Effector CD8-positive, alpha-beta T cell (primary cell): ENCODE measurements at places on chromosomes 2 and 18.
A peak's percentile ranks its signal among the peaks of the same experiment; 100 is the strongest.

DNA sequence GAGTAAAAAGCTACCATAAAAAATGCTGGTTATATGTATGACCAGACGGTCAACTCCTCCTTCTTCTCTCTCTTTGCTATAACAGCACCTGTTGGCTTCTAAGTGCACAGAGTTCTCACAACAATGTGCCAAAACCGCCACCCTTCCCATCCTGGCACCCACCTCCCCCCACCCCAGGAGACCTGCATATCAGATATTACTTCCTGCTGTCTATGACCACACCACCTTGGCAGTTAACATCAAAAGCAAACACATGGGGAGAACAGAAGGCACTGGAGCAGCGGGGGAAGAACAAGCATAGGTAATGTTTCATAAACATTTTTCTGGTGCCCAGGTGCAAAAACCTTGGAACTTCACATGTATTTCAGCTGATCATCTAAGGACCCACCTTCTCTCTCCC is 15.5 kb downstream of the SPRED2 start:
- DNase-seq, result no peak

DNA sequence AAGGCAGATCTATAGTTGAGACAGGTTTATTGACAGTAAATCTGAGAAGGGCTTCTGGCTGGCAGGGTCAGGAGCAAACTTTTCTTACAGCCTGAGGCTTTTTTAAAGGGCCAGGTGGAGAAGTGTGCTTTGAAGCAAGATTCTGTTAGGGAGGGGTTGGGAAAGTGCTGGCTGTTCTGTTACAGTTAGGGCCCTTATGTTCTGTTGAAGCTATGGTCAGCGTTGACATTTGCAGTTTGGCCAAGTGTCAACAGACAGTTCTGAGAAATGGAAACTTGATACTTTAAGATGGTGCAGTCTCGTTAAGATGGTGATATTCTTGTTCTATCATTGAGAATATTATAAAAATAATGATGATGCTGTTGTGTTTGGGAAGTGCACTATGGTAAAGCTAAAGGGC is 154.2 kb downstream of the RDH14 start:
- no peak for DNase-seq

GRCh38 chr2:113277474-113278072 is 1.1 kb downstream of the PAX8 start:
- DNase-seq, result no peak

DNA sequence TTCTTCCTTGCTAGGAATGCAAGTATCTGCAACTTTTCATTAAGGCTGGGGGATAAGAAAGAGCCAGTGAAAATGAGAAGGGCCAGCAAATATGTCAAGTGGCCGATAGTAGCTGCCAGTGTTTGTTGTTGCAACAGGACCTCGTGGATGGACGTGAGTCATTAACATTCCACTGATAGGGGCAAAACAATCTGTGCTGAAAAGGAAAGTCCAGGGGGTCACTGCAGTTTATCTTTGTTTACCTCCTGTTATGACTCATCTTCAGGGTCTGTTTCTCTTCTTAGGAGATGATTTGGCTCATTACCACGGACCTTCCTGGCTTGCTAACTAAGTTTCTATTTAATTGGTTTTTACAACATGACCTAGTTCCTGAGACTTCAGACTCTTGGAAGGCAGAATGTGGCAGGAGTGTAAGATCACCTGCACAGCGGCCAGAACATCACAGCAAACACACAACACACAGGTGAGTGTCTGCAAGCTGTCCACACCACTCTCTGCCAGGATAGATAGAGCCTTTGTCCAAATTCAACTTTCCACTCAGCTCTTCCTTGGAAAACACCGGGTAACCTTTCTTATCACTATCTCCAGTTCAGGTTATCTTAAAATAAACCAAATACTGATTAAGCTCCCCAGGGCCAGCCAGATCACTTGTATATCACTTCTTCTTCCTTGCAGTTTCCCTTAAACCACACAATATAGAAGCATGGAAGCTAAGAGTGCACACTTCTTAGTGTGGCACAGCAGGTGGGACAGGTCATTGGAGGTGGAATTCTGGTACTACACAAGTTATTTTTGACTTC is 157.5 kb upstream of the LMAN1 start:
- no peak for DNase-seq

DNA sequence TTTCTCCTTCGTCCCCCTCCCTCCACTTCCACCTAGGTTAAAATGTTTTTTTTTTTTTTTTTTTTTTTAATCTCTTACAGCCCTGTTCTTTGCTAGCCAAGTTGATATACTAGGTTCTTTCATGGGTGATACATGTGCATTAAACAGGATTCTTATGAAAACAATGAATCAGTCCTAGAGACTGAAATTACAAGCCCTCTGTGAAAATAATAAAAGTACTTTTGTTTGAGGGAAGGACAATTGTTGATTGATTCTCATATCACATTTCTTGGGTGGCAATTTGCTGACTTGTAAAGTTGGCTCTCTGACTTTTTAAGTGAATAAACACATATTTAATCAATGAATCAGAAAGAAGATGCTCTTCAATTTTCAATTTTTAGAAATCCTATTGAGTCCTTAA is 639.9 kb downstream of the LRP1B start:
- DNase-seq, result no peak

- DNase-seq, result no peak
Measured at GRCh38 chr2:67486041-67486796, 89.1 kb downstream of the ETAA1 start.

DNA sequence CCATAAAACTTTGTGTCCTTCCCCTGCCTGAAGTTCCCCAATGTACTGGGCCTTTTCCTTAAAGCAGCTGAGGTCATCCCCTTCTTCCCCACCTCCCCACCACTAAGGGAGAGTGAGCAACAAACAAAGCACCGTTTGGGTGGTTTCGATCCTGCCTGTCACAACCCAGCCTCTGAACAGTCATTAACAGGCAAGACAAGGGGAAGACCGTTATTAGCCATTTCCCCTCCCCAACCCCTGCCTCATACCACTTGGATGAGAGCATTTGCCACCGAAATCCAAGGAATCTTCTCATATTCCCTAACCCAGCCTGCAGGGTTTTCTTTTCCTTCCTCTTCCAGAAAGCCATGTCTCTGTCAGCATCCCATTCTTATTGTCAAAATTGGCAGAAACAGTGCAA is 65.6 kb downstream of the STRADB start:
- DNase-seq, result no peak

GRCh38 chr2:72118386-72118785 is 29.3 kb downstream of the CYP26B1 start:
- DNase-seq, result no peak

DNA sequence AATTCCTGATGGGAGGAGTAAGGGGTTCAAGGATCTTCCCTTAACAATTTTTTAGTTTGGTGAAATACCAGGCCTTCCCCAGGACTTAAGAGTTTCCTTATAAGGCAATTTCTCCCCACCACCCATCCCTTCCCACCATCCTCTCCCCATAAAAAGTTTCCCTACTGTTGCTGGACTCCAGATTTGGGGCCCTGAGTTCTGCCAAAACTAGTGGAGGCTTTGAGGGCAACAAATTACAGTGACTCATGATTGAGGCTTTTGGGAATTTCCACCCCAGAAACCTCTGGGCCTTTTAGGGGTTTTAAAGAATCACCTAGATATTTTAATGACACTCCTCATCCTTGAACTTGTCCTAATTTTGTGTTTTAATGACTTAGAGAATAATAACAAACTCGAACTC is 14.3 kb upstream of the EN1 start:
- DNase-seq, result no peak

DNA sequence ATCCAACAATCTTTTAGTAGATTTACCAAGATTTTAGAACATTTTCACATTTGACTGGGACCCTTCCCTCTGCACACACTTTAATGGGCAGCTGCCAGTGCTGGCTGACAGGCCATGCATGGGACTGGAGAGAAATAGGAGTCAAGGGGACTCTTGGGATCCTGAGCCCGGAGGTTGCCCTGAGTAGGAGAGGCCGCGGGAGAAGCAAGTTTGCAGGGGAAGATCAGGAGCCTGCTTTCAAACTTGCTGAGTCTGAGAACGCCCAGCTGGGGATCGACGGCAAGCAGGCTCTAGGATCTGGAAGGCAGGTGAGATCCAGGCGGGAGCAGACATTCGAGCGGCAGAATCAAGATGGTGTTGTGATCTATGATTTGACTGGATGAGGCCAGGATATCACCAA is 186.1 kb downstream of the HDAC4 start:
- no peak for DNase-seq

GRCh38 chr2:237150831-237151375 is 65.2 kb downstream of the COPS8 start:
- DNase-seq, result no peak

GRCh38 chr2:115129536-115129935 is 687.1 kb downstream of the DPP10 start:
- DNase-seq, result no peak

GRCh38 chr18:50869150-50869549 is 9.8 kb upstream of the ME2 start:
- no peak for DNase-seq

- DNase-seq, result no peak
Measured at GRCh38 chr2:217753460-217754200, 249.2 kb downstream of the TNS1 start.

- DNase-seq, result no peak
Measured at GRCh38 chr2:118474541-118474920, 372.9 kb downstream of the EN1 start.

GRCh38 chr2:44169155-44169898 is 652 bp downstream of the PPM1B start:
- DNase-seq, result peak; percentile 20

GRCh38 chr2:47073641-47074040 is 81.5 kb downstream of the STPG4 start:
- no peak for DNase-seq

- no peak for DNase-seq
Measured at GRCh38 chr2:85961053-85961452, 72.3 kb upstream of the ST3GAL5 start.

DNA sequence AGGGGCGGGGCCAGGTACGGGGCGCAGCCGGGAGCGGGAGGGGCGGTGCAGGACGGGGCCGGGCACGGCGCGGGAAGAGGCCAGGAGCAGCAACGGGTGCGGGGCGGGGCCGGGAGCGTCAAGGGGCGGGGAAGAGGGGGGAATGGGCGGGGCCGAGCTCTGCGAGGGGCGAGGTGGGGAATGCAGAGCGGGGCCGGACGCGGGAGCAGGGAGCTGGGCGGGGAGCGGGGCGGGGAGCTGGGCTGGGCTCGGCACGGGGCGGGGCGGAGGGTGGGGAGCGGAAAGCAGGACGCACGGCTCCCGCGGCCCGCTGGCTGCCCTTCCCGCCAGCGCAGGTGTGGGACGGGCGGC is at the start of gene IMPA2:
Gene IMPA2 (plus strand): TSS at position 316 of the 351 bp plus-strand sequence. CDS start 163 bp downstream, outside the sequence.
- DNase-seq, result no peak

- DNase-seq, result no peak
Measured at GRCh38 chr18:46282646-46283045, 178.5 kb downstream of the HAUS1 start.

DNA sequence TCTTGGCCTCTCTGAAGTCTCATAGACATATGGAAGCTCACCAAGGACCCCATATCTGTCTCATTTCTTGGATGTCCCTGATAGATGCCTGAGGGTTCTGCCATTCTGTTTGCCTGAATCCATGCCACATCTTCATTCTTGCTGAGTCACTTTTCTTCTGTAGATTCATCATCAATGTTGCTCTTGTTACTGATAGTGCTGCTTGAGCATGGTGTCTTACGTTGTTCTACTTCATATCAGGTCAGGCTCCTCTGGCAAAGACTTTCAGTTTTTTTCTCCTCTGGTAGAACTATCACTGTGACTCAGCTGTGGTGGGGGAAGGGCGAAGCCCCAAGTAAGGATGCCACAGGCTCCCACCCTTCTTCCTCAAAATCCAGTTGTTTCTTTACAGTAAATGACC is 885.2 kb downstream of the DCDC2C start:
- no peak for DNase-seq

DNA sequence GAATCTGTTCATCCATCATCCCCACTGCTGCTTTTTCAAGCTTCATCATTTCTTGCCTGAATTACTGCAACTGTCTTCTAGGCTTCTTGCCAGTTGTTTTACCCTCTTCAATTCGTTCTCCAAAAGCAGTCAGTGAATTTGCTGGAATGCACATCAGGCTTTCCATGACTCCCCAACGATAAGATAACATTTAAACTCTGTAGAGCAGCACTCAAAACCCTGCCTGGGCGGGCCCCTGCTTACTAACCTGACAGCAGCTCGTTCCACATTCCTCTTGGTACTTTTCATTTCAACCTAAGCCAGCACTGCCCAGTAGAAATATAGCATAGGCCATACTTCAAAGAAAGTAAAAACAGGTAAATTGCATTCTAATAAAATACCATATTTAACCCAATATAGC is 342.9 kb downstream of the SUCLG1 start:
- DNase-seq, result no peak
